Endothelial cell of umbilical vein (primary cell): ENCODE measurements at places on chromosomes 2 and 18. TPM values are rescaled to one million over a fixed set of nuclear protein-coding genes. Genes with fewer than 3 reads are reported as not detected.

DNA sequence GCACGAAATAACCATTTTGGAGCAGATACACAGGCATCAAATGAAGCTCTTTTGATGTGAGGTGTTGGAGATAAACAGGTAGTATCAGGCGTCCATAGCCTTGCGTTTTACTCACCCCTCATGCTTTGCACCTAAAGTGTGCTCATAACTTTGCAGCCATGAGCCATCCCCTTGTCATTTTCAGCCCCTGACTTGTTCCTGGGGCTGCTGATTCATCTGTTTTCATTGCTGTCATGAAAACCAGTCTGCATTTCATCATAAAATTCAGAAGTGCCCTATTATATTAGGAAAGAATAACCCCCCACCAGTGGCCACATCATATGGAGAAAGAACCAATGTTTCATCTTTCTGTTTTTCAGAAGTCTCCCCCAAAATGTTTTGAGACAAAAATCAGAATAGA is 329.7 kb upstream of the NRP2 start:
- DNase-seq = no peak

GRCh38 chr2:129796801-129797488 is 182.5 kb upstream of the RAB6C start:
- DNase-seq = no peak

DNA sequence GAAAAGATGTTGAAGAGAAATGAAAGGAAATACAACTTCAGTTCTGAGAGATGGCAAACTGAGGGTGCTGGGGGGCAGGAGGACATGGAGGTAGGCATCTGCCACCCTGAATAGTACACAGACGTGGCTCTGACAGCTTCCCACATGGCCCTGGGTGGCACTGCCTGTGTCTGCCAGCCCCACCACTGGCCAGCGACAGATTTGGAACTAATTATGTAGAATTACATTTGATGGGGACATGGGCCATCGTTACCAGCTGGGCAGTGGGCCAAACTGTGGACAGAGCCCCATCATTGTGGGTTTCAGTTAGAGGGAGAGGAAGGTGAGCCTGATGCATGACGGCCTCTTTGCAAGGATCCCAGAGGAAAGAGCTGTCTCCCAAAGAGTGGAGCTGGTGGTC is 216.0 kb upstream of the HAAO start:
- no peak for DNase-seq

DNA sequence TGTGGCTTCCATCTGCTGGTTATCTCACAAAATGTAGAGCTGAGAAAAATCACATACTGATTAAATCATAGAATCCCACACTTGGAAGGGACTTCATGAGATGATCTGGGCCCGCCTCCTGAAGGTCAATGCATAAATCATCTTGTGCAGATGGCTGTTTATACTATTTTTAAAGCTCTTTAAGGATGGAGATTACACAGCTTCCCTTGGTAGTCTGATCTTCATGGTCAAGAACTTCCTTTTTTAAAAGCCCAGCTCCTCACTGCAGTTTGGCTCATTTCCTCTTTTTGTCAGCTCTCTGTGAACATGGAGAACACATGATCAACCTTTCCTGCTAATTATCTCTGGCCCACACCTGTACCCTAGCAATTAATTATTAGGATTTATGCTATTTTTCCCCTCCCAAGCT is 25.9 kb downstream of the GCG start:
- peak; percentile 57 for DNase-seq

DNA sequence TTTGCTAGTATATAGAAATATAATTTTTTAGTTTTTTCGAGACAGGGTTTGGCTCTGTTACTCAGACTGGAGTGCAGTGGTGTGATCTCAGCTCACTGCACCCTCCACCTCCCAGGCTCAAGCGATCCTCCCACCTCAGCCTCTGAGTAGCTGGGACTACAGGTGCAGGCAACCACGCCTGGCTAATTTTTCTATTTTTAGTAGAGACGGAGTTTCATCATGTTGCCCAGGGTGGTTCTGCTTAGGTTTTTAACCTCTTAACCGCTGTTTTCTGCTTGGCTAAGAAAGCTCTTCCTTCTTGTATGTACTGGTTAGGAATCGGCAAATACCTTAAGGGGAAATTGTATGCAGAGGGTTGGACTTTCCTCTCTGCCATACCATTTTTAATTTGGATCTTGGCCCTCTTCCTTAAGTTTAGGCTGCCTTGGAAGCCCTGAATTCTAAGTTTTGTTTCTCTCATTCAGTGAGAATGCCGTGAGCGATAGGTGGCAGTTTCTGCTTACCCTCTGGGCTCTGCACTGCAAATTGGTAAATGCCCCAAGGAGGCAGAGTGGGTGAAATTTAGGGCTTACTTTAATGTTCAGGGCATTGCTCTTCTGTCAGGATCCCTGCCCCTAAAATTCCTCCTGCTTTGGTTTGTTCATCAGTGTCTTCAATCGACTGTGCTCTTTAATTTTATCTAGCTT is 32.3 kb downstream of the EML6 start:
- no peak for DNase-seq

GRCh38 chr2:150690261-150690660 is 202.8 kb upstream of the RND3 start:
- no peak for DNase-seq

DNA sequence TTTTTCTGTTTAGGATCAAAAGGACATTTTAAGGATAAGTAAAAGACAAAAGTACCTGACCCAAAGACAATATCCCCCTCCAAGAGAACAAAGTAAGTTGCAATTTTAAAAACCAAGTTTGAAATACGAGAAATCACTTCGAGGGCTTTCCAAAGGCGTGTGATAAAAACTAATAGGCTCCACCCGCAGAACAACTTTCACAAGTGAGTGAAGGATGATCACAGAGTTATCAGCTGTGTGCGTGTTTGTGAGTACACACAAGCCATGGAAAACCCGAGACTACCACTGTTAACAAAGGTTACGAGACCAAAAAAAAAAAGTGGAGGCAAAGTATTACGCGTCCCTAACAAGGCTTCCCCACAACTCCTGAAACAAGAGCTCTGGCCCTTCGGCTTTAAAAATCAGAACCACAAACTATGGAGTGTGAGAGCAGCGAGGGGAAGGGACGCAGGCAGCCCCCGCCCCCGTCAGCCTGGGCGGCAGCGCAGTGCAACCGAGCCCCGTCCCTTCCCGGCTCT is 719 bp downstream of the SMAD2 start:
- DNase-seq = no peak

- no peak for DNase-seq
Measured at GRCh38 chr2:129872446-129872845, 107.0 kb upstream of the RAB6C start.

KANSL1L gene
- 13.4 and 14.0 TPM in 2 replicates for total RNA-seq

DNA sequence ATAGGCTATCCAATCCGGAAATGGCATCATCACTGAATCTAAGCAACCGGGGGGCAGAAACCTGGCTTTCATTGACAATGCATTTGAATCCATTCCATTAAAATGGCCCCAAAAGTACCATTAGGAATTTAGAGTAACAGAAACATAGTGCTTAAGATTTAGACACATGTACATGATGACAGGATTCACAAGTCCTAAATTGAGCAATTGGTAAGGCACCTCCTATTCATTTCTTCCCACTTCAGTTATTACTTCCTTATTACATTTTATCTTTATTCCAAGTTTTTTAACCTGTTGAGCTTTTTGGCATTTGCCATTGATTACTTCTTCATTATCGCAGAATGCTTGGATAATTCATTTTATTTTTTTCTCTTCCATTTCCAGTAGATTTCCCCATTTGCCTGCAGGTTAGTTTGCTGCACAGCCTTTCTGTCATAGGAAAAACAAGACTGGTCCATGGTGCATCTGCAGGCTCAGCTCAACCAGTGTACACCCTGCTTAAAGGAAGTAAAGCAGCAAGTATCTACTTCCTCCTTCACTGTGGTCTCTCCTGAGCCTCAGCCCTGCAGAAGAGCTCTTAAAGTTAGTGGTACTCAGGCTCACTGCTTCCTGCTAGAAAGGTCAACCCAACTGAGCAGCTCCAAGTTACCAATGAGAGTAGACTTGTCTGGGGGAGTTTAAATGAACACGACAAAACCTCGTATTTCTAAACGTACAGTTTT is 89.2 kb downstream of the DOCK10 start:
- no peak for DNase-seq

- DNase-seq = no peak
Measured at GRCh38 chr18:49529596-49529995, 32.3 kb upstream of the LIPG start.

DHRS9 gene
- total RNA-seq = 0.32 TPM in 1 of 2 replicates, not detected in the other

GRCh38 chr2:149653831-149654445 is 66.4 kb upstream of the MMADHC start:
- DNase-seq = no peak

DNA sequence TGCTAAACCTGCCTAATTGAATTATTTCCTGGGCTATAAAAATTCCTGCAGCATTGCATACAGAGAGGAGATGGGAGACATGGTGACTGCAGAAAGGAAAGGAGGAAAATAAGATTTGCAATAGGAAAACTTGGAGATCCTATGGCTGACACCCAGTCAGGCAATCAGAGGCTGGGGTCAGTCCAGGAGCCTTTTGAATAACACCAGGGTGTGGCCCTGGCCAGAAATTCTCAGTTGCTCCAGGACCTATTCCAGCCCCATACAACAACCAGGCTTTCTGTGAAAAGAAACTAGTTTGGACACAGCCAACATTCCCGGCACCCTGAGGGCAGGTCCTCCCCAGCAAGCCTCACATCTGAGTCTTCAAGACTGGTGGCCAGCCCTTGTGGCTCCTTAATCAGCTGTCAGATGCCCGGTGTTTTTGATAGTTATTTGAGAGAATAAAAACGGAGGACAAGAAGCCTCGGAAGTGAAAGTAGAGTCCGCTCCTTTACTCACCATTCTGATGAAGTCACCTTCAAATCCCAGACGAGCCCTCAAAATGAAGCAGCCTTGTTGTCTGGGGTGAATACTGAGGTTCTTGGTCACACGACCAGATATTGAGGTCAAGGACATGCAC is 31.1 kb upstream of the GMCL1 start:
- DNase-seq = peak; percentile 19

FBXO15 gene
- not detected in 2 replicates for total RNA-seq

GRCh38 chr2:32752952-32753351 is 125.1 kb downstream of the TTC27 start:
- no peak for DNase-seq
